Liver (tissue), 10 donors: ENCODE measurements at places on chromosomes 3 and 15. TPM values are rescaled to one million over a fixed set of nuclear protein-coding genes. Genes with fewer than 3 reads are reported as not detected.

MRPL3 gene
- 52.9 TPM for total RNA-seq

NRROS gene
- 2.7 TPM for total RNA-seq

CATSPER2 gene
- 3.4 TPM for total RNA-seq

MFGE8 gene
- 13.6 TPM for total RNA-seq

RPS27L gene
- 41.1 TPM for total RNA-seq

MST1R gene
- 0.23 TPM for total RNA-seq

EXD1 gene
- not detected for total RNA-seq

PLCL2 gene
- total RNA-seq: 16.5 TPM

TMEM45A gene
- total RNA-seq: 7.1 TPM

GOLGA6L7 gene
- not detected for total RNA-seq

DNA sequence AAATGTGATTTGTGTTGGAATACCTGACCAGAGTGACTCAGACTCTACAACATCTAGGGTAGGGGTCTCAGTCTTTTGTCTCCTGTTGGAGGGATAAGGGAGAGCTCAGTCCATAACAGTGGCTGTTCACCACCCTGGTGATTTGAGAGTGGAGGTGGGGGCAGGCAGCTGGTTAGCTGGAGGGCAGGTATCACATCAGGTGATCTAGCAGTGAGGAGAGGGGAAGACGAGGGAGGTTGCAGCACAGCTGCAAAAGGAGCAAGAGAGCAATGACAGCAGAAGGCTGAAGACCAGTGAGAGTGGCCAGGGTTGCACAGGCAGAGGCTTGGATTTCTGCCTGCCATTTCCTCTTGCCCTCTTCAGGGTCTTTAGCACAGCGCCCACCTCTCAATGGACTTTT lies 38.4 kb downstream of the PLCL2 start:
- peaks cover 14% of the 10 kb centered on the region for H3K4me1 ChIP-seq
- H3K27ac ChIP-seq: no peak overlapping the region
- H3K27me3 ChIP-seq: no peaks in the 10 kb centered on the region
- H3K4me3 ChIP-seq: peak overlapping the region; percentile 3
- H3K36me3 ChIP-seq: no peaks in the 10 kb centered on the region

DNA sequence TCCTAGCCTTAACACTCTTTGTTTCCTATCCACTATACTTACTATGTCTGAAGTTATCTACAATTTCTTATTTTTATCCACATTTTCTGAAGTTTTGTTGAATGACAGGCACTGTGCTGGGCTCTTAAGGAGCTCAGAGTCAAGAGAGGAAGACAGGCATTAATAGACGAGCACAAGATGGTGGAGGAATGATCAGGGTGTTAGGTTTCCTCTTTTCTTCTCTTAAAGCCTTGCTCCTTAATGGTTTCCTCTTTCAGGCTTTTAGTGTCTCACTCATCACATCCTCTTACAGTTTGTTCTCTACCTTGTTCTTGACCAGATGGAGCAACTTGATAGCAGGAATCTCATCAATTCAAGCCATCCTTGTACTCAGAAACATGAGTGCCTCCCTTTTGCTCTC lies 52.9 kb upstream of the BCL6 start:
- no peak overlapping the region for H3K27ac ChIP-seq
- no peak overlapping the region for H3K4me3 ChIP-seq
- DNase-seq: no peak
- H3K27me3 ChIP-seq: no peaks in the 10 kb centered on the region

- no peaks in the 10 kb centered on the region for H3K27me3 ChIP-seq
- no peak overlapping the region for H3K27ac ChIP-seq
- no peak for DNase-seq
- no peaks in the 10 kb centered on the region for H3K4me1 ChIP-seq
Measured at GRCh38 chr3:23112491-23112890, 90.6 kb upstream of the UBE2E2 start.

GRCh38 chr3:46539443-46540005 lies 26.6 kb downstream of the LRRC2 start:
- DNase-seq: no peak
- H3K4me1 ChIP-seq: no peaks in the 10 kb centered on the region
- H3K4me3 ChIP-seq: no peak overlapping the region
- H3K36me3 ChIP-seq: no peaks in the 10 kb centered on the region

GRCh38 chr3:47715928-47716327 lies 65.8 kb downstream of the SMARCC1 start:
- H3K36me3 ChIP-seq: peaks cover 32% of the 10 kb centered on the region
- DNase-seq: no peak
- no peaks in the 10 kb centered on the region for H3K27me3 ChIP-seq
- no peak overlapping the region for H3K4me3 ChIP-seq

GRCh38 chr3:160065786-160066185 lies 77.2 kb downstream of the IL12A start:
- no peaks in the 10 kb centered on the region for H3K27me3 ChIP-seq
- no peaks in the 10 kb centered on the region for H3K4me1 ChIP-seq
- no peaks in the 10 kb centered on the region for H3K36me3 ChIP-seq
- DNase-seq: no peak
- no peak overlapping the region for H3K4me3 ChIP-seq

DNA sequence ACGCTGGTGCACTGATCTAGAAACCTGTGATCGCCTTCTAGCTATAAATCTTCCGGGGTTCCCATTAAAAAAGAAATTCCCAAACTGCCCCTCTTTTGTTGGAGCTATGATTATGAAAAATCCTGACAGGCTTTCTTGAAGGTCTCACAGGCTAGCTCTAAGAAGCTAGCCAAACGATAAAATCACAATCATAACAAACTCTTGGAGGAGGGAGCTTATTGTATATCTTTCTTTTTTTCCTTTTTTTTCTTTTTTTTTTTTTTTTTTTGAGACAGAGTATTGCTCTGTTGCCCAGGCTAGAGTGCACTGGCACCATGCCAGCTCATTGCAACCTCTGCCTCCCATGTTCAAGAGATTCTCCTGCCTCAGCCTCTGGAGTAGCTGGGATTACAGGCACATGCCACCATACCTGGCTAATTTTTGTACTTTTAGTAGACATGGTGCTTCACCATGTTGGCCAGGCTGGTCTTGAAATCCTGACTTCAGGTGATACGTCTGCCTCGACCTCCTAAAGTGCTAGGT lies 72.0 kb downstream of the MYO1E start:
- peaks cover 31% of the 10 kb centered on the region for H3K4me1 ChIP-seq
- no peak overlapping the region for H3K27ac ChIP-seq
- H3K27me3 ChIP-seq: no peaks in the 10 kb centered on the region
- no peak overlapping the region for H3K4me3 ChIP-seq
- no peaks in the 10 kb centered on the region for H3K36me3 ChIP-seq

- no peak for DNase-seq
- H3K27ac ChIP-seq: no peak overlapping the region
- H3K4me1 ChIP-seq: peaks cover 9% of the 10 kb centered on the region
- no peaks in the 10 kb centered on the region for H3K36me3 ChIP-seq
- H3K27me3 ChIP-seq: no peaks in the 10 kb centered on the region
Measured at GRCh38 chr15:68235022-68235421, 5.5 kb upstream of the CLN6 start.

DNA sequence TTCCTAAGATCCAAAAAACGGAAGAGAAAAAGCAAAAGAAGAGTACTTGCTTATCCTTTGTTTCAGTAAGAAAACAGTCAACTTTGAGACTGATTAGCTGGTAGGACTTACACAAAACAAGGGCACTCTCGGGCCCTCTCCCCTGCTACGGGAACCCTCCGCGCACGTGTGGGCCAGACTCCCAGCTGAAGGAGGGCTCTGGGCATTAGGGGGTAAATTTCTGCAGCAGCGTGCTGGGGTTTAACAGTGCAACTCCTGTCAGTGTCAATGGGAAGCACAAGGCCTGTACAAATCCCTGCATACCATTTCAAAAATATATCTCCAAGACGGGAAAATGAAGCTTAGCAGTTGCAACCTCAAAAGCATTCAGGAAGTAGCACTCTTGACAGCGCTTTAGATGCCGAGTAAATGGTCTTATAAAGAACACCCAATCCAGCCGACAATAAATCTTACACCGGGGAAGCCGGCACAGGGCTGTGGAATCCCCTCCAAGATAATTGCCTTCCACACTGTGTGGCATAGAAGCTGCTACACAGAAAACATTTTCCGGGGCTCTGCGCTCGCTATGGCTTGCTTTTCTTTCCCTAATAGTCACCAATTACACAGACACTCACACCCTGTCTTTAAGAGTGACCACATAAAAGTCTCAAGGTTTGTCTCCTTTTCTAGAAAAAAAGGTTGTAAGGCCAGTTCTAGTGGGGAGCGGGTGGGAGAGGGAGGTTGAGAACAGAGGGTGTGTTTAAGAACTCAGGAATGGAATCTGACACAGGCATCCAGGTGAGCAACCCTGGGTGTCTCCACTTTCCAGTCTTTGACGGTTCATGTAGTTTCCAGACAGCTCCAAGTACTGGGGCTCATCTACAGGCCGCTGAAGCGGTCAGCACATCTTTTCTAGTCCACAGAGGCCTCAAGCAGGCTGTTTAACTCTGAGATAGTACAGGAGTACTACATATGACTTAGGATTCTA lies 512.7 kb downstream of the FOXP1 start:
- H3K36me3 ChIP-seq: no peaks in the 10 kb centered on the region
- no peak for DNase-seq
- no peak overlapping the region for H3K4me3 ChIP-seq
- peaks cover 11% of the 10 kb centered on the region for H3K4me1 ChIP-seq
- H3K27me3 ChIP-seq: no peaks in the 10 kb centered on the region
- no peak overlapping the region for H3K27ac ChIP-seq

DNA sequence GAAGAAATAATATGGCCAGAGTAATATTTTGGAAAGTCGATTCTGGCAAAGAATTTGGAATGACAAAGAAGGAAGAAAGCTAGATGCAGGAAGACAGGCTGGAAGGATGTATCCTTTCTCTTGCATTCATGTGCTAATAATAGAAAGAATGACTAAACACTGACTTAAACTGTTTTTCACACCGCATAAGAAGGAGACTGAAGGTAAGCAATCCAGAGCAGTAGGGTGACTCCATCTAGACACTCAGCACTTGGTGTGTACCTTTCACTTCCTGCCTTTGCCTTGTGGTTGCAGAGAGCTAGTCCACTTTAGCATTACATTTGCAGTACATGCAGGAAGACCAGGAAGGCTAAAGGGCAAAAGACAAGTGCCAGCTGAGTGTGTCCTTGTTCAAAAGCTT lies 234.6 kb downstream of the RBMS3 start:
- no peak overlapping the region for H3K27ac ChIP-seq
- H3K36me3 ChIP-seq: no peaks in the 10 kb centered on the region
- no peak overlapping the region for H3K4me3 ChIP-seq
- no peak for DNase-seq
- H3K27me3 ChIP-seq: no peaks in the 10 kb centered on the region
- H3K4me1 ChIP-seq: no peaks in the 10 kb centered on the region

GRCh38 chr15:39539466-39539865 lies 41.4 kb upstream of the THBS1 start:
- no peak overlapping the region for H3K4me3 ChIP-seq
- no peaks in the 10 kb centered on the region for H3K36me3 ChIP-seq
- DNase-seq: no peak

DNA sequence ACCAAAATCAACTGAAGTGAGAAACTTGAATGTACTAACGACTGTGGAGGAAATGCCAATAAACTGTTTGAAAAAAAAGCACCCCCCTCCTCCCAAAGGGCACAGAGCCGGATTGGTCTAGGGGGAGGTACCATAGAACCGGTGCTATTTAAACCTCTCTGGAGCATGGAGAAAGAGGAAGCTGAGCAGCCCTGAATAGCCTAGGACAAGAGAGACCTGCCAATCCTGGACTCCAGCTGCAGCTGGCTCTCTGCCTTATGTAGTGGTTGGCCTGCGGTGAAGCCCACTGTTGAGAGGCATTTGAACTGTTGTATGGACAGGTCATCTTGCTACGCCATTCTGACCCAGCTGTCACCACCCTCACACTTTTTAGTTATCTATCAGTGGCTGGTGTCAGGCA lies 1.5 kb upstream of the SH3GL3 start:
- H3K36me3 ChIP-seq: no peaks in the 10 kb centered on the region
- no peak overlapping the region for H3K4me3 ChIP-seq
- no peaks in the 10 kb centered on the region for H3K4me1 ChIP-seq
- DNase-seq: no peak

DNA sequence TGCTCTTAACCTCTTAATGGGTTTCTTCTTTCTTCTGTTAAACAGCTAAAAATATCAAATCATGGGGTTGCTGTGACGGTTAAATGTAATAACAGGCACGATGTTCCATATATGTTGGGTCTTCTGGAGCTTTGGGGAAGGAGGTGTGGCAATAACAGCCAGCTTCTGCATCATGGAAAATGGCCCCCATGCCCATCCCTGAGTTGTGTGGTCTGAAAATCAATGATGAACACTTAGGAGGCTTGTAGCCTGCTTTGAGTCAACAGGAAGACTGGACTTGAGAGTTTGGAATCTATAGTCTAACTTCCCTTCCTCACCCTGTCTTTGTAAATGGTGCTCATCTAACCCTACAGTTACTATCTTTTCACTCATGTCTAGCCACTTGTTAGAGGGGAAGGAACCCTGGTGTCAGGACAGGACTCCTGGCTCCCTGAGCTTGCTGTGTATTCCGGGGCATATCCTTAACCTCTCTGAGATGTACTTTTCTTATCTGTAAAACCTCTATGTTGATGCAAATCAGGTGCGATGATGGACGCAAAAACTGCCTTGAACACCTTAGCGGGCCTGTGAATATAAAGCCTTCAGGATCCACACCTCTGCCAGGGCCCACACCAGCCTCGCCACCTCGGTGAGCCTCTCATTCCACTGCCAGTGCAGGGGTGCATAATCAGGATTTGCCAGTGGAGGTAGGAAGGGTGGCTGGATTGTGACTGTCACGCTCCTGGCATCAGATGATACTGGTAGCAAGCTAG lies 27.5 kb downstream of the SMAD3 start:
- no peaks in the 10 kb centered on the region for H3K27me3 ChIP-seq
- peaks cover 4% of the 10 kb centered on the region for H3K4me1 ChIP-seq
- H3K36me3 ChIP-seq: no peaks in the 10 kb centered on the region
- no peak for DNase-seq
- H3K4me3 ChIP-seq: no peak overlapping the region
- no peak overlapping the region for H3K27ac ChIP-seq

DNA sequence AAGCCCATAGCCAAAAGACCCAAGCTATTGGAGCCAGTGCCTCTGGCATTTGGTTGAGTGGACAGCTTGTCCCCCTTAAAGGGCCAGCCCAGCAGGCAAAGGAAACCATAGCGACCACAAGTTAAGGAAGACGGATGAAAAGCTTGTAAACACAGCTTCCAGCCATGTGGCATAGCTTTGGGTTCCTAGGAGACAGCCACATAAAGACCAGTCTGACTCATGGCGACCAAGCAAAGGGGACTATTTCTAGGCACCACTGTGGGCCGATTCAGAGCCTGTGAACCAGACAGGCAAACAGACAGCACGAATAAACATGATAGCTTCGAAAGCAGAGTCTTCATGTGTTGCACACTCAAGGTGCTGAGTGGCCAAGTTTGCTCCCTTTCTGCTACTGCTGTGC lies 30.5 kb upstream of the SRGAP3 start:
- H3K27me3 ChIP-seq: no peaks in the 10 kb centered on the region
- no peaks in the 10 kb centered on the region for H3K4me1 ChIP-seq
- no peak for DNase-seq
- no peaks in the 10 kb centered on the region for H3K36me3 ChIP-seq

- no peak for DNase-seq
- H3K36me3 ChIP-seq: no peaks in the 10 kb centered on the region
- H3K27me3 ChIP-seq: no peaks in the 10 kb centered on the region
- H3K4me3 ChIP-seq: no peak overlapping the region
Measured at GRCh38 chr3:44110648-44111047, 131.0 kb upstream of the TOPAZ1 start.
